ENCODE measurements at places on chromosomes 2 and 18.

- no peak for DNase-seq
Observed at GRCh38 chr2:105736145-105736544, 8.6 kb upstream of the NCK2 start.

DNA sequence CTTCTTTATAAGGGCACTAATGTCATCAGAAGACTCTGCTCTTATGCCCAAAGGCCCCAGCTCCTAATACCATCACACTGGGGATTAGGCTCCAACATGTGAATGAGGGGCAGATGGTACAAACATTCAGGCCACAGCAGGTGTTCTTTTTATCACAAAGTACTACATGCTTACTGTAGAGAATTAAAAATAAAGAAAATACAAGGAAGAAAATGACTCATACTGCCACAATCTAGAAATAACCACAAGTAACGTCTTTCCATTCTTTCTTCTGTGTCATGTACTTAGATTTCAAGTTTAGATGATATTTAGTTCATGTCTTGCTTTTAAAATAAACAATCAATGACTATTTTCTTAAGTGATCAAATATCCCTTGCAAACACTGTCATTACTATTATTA is 100.3 kb upstream of the NEDD4L start:
- no peak for DNase-seq

GRCh38 chr2:123958011-123958410 is 67.1 kb upstream of the CNTNAP5 start:
- no peak for DNase-seq

GRCh38 chr2:11691076-11691660 is 21.2 kb upstream of the NTSR2 start:
- no peak for DNase-seq
